Testis (tissue), 5 donors: ENCODE measurements at places on chromosomes 5 and 9. TPM values are rescaled to one million over a fixed set of nuclear protein-coding genes. Genes with fewer than 3 reads are reported as not detected.

DNA sequence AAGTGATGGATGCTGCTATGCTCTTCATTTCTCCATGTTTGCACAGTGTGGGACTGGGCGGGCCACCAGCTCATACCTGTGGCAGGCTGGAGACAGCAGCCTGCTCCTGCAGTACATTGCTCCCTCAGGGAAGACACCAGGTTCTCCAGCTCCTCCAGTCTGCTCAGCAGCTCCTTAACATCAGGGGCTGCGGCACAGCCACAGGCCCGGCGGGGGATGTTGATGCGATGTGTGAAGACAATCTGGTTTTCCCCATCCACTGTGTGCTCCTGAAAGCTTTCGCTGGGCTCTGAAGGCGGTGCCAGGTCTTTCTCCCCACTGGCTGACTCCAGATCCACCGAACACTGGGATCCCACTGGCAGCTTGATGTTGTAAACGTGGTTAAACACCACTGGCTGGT is 27.5 kb downstream of the TNC start:
- no peak for DNase-seq

GRCh38 chr9:134435550-134436378 is 109.5 kb downstream of the RXRA start:
- no peak for DNase-seq

Gene CYSRT1
- polyA plus RNA-seq: 3.0 TPM

Gene LCN12
- polyA plus RNA-seq: 27.1 TPM

Gene ADAMTSL2
- 3.8 TPM for polyA plus RNA-seq

Gene HMGCS1
- 47.5 TPM for polyA plus RNA-seq
